ENCODE measurements at places on chromosomes 6 and 20.

DNA sequence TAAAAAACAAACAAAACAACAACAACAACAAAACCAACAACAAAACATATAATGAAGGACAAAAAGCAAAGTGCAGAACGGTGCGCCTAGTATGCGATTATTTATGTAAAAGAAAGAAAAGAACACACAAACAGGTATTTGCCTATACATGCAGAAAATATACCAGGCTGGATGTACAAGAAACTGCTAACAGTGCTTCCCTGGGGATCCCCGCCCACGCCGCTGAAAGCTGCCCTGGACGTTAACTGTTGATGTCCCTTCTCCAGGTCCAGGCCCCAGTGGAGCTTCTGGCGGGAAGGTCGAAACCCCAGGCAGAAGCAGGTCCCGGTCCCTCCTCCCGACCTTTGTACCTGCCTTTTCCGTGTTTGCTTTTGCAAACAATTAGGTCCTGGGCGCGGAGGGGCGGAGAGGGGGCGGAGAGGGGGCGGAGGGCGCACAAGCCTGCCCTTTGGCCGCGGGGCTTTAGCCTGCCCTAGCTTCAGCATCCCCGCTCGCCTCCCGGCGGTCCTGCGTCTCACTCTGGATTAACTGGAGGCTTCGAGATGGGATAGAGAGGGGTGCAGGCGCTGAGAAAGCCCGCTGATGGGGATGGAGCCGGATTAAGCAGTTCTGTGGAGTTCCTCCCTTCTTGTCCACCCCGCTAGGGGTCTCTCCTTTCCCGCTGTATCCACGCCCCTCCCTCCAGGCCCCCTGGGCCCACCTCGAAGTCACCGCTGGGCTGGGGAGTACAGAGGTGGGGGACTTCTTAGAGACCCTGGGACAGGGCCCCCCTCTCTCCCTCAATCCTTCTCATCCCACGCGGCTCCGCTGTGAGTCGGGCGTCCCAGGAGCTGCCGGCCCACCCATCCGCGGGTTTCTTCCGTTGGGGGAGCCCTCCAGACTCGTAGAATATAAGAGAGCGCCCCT is 8.2 kb upstream of the AHCY start:
- peak; percentile 27 for DNase-seq

DNA sequence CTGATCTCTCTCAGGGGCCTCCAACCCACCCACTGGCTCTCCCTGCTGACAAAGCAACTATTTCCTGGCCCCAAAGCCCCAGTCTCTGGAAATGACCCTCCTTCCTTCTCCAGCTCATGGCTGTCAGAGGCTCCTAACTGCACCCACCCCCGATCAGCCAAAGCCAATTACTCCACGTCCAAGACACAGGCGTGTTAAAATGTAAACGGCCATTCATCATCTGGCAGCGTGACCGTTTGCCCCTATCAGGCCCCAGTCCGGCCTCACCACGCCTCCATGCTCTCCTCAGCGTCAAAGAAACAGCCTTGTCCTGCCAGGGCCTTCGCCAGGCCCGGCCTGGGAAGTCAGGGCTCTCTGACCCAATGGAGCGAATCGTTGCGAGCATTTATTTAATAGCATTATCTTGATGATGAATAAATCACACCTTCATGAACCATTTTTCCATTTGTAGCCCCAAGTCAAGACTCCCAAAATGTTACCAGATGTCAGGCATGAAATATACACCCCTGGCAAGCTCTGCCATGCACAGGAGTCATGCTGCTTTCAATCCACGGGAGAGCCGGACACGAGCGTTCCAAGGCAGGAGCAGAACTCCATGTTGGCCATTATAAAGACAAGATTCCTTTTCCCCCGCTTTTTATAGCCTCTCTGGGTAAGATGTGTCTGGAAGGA is 17.7 kb downstream of the RIPOR3 start:
- DNase-seq: no peak

DNA sequence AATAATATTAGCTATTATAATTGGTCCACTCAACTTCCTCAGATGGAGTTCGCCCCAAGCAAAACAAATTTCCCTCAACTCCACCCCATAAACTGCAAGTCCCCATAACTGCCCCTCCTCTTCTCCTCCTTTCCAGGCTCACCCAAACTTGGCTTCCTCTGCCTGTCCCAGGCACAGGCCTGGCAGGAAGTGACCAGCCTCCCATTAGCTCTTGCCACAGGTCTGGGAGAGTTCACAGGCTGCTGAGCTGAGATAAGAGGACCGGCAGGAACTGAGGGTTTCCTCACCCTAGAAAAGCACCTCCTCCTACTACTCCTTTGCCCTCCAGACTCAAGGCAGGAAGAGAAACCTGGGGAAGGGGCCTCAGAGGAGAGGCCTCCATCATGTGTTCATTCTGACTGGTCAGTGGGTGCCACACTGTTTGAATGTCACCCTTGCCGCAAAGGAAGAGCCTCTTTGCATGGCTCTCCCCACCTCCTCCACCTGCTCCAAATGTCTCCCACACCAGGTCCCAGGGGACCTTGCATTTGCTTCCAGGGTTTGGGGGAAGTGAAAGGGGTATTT is 24.5 kb upstream of the SMIM29 start:
- no peak for DNase-seq

GRCh38 chr20:54472607-54473006 is 2.8 kb upstream of the DOK5 start:
- no peak for DNase-seq

DNA sequence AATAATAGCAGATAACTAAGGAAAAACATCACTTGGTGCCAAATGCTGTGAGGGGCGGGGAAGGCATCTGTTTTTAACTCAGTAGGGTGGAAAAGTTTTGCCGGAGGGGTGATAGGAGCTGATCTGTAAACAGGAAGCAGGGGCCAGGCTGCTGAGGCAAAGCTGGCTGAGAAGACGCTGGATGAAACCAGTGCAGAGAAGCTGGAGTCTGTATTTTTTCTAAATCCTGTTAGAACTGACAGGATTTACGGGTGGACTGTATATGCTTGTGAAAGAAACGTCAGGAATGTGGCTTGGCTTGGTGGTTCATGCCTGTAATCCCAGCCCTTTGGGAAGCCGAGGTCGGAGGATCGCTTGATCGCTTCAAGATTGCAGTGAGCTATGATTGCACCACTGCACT is 5.6 kb downstream of the PCMTD2 start:
- no peak for DNase-seq

GRCh38 chr20:7180256-7181045 is 413.0 kb downstream of the BMP2 start:
- DNase-seq: no peak

- DNase-seq: no peak
These were observed 988 bp downstream of the UBE2V1 start for GRCh38 chr20:50111829-50112495.

DNA sequence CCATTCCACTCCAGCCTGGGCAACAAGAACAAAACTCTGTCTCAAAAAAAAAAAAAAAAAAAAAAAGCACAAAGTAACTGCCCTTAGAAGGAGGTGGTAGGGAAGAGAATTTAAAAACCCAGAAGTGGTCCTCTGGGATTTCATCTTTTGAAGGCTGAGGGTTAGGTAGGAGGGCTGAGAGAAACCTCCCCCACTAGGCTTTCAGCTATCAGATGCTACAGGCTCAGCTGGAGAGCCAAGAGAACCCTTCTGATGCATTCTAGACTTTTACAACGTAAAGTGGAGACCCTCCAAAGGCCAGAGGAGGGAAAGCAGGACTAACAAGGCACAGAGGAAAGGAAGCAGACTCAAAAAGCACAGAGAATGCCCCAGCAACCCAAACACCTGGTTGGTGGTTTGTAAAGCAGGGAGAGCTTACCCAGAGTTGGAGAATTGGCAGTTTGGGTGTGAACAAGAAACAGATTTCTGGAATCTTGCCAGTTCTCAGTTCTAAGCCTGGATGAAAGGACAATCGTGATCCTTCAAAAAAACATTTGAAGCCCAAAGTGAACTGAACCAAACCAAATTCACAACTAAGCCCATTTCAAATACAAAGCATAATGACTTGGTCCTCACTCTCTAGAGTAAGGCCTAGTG is 23.2 kb upstream of the SPAG4 start:
- DNase-seq: no peak
